Stimulated activated CD4-positive, alpha-beta T cell treated with anti-CD3 and anti-CD28 coated beads, Interleukin-1b, Interleukin-23, amount 100 ng/mL, for 4 hours (primary cell): ENCODE measurements at places on chromosomes 6 and 20.

GRCh38 chr6:42512579-42512978 lies 51.2 kb upstream of the UBR2 start:
- DNase-seq: no peak

DNA sequence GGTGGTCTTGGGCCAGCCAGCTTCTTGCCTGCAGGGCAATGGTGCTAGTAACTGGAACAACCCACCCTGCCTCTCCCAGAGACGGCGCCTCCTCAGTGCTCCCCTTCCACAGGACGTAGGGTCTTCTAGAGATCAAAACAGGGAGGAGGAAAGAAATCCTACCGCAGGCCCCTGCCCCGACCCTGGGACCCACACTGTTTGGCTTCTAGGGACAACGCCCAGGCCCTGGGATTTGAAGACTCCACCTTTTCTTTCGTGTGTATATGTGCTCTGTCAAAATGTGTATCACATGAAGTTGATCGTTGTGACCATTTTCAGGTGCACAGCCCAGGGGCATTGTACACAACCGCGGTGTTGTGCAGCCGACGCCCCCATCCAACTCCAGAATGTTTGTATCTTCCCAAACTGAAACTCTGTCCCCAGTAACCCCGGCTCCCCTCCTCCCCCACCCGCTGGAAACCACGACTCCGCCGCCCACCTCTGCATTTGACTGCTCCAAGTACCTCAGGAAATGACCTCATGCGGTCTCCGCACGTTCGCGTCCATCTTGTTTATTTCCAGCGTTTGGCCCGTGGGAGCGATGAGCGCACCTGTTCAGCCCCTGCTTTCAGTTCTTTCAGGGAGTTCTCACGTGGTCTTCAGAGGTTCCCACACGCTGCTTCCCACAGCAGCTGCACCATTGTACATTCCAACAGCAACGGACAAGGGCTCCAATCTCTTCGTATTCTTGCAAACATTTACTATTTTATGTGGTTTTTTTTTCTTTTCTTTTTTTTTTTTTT lies 3.4 kb upstream of the BHLHE23 start:
- DNase-seq: peak; percentile 44

DNA sequence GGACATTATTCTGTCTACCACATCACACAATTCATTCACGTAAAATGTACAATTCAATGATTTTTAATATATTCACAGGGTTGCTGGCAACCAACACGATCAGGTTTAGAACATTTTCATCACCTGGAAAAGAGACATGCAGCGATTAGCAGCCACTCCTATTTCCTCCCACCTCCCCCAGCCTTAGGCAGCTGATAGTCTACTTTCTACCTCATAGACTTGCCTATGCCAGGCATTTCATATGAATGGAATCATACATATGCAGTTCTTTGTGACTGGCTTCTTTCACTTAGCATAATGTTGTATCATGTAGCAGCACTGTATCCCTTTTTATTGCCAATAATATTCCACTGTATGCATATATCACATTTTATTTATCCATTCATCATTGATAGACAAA lies 31.5 kb upstream of the CTNNBL1 start:
- no peak for DNase-seq

DNA sequence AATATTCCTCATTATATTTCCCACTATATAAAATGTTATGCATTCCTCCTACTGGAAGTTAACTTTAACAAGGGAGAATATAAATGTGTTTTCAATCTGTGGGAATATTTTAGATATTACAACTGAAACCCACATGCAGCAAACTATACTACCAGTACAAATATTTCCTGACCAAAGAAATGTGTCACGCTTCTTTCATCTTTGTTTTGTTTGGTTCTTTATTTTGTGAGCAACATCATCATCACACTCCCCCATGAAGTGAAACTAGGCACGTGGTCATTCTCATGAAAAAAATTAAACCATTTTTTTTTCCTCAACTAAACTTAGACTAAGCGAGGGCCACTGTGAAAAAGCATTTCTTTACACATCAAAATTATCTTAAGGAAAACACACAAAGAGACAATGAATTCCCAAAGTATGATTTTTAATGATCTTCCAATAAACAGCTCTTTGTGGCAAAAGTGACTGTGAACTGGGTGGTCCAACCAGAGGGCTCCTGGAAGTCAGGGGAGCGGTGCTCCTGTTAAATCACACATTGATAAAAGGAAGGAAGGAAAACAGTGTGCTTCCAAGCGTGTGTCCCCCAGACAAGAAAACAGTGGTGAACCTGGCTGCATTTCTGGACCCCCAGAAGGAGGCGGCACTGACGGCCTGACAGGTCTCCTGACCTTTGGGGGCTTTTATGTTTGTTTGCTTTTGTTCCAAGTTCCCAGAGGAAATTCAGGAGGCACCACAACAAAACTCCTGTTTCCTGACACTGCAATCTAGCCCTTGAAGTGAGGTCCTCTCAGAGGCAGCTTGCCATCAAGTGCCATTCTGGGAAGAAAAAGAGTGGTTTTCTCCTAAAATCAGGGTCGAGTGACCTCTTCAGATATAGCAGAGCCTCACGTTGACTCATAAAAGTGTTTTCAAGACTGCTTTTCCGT lies 166.8 kb upstream of the FOXQ1 start:
- no peak for DNase-seq
